ENCODE measurements at places on chromosomes 13 and 19. TPM values are rescaled to one million over a fixed set of nuclear protein-coding genes. Genes with fewer than 3 reads are reported as not detected.

IL17D gene
- 0.25 TPM for total RNA-seq

ZNF418 gene
- total RNA-seq: 2.1 TPM

C19orf33 gene
- 2.0 TPM for total RNA-seq

PDE4A gene
- total RNA-seq: 105 TPM

PLPP2 gene
- not detected for total RNA-seq

RYR1 gene
- 8.7 TPM for total RNA-seq

ZNF570 gene
- 2.6 TPM for total RNA-seq

ATP4B gene
- total RNA-seq: not detected

COL4A2 gene
- not detected for total RNA-seq

GPR4 gene
- total RNA-seq: not detected

TICAM1 gene
- 28.1 TPM for total RNA-seq

MEIOSIN gene
- not detected for total RNA-seq

SYT3 gene
- total RNA-seq: 0.07 TPM

NUFIP1 gene
- 9.5 TPM for total RNA-seq

UNC13A gene
- not detected for total RNA-seq

TDRD3 gene
- 19.0 TPM for total RNA-seq

PTPRH gene
- total RNA-seq: not detected

NLRP5 gene
- not detected for total RNA-seq

WDR87 gene
- total RNA-seq: not detected

THSD8 gene
- total RNA-seq: 29.8 TPM

TNNI3 gene
- not detected for total RNA-seq

EDNRB gene
- total RNA-seq: not detected

MAMSTR gene
- total RNA-seq: 1.2 TPM

NTN5 gene
- 0.55 TPM for total RNA-seq

ZNF274 gene
- total RNA-seq: 18.4 TPM

KLK2 gene
- total RNA-seq: 0.44 TPM

TLE2 gene
- total RNA-seq: 2.2 TPM

FUT1 gene
- total RNA-seq: 0.27 TPM

FAM32A gene
- total RNA-seq: 68.6 TPM

CLDND2 gene
- total RNA-seq: 13.8 TPM

MUC16 gene
- total RNA-seq: not detected

TDRD12 gene
- total RNA-seq: 0.07 TPM

LILRB1 gene
- total RNA-seq: not detected

BCL3 gene
- 85.2 TPM for total RNA-seq

IGFLR1 gene
- total RNA-seq: 138 TPM

CEACAM7 gene
- total RNA-seq: not detected

DAND5 gene
- not detected for total RNA-seq

GRK1 gene
- 0.11 TPM for total RNA-seq
